ENCODE measurements at places on chromosomes 16 and 17. TPM values are rescaled to one million over a fixed set of nuclear protein-coding genes. Genes with fewer than 3 reads are reported as not detected.
A peak's percentile ranks its signal among the peaks of the same experiment; 100 is the strongest.

- DNase-seq: no peak
These were observed 54.8 kb downstream of the PLXDC1 start for GRCh38 chr17:39096508-39097149.

Gene CTRB2
- not detected for total RNA-seq

DNA sequence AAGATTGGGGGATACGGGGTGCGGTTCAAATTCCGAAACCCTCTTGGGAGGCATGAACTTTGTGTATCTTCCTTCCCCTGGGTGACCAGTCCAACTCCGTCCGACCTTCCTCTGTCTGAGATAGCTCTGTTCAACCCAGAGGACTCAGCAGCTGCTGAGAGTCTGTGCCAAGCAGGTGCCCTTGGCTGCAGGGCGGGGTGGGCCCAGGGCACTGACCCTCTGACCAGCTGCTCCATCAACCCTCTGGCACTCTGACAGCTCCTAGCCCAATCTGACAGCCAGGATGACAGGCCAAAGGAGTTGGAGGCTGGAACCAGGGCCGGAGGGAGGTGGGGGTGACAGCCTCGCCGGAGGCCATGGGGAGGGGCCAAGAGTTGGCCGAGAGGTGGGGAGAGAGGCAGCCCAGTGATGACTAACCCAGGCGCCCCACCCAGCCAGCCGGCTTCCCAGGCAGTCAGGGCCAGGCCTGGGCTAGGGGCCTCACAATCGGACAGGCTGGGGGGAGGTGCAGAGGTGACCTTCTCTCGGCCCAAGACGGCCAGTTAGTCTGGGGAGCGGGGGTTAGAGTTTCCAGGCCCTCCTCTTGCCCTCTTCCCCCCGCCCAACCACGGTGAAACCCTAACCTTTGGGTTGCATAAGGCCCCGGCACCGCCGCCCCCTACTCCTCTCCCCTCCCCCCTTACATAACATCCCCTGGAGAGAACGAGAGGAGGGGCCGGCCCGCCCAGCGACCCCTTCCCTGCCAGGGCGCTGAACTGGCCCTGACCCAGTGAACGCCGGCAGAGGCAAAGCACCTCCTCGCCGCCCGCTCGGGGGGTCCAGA lies 5.0 kb upstream of the TLCD2 start:
- DNase-seq: peak; percentile 95

Gene PRDM7
- total RNA-seq: not detected

- no peak for DNase-seq
These were observed 9.4 kb downstream of the BAHCC1 start for GRCh38 chr17:81404558-81405165.

DNA sequence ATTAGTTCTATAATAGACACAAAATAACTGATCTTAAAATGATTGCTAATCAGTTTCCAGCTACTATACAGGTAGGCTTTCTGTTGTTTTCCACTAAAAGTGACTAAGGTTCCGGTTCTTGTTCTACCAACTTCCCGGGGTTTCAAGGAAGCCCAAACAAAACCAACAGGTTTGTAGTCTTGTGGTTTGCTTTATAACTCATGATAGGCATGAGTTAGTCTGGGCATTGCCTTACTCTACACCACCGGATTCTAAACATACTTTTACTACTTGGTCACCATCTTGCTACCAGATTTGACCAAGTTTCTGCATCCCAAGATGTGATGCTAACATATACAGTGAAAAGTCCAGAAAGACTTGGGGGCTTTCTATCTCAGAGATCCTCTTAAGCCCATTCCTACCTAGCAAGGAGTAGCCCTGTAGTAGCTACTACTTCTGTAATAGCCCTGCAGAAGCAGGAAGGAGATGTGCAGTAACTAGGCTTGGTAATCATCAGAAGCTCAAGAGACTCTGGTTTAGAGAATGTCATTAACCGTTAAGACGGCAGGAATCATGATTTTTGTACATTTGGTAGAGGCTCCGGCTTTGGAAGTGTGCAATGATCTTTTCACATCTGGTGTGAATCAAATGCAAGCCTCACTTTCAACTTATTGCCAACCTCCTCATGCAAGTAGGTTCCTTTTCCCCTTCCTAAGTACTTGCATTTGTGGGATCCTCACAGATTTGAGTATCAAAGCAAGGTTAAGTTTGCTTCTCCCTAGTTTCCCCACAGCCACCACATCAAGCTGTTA lies 1.6 kb downstream of the FAM117A start:
- no peak for DNase-seq

- peak; percentile 13 for DNase-seq
These were observed 772 bp downstream of the NTN1 start for GRCh38 chr17:9021992-9022572.

DNA sequence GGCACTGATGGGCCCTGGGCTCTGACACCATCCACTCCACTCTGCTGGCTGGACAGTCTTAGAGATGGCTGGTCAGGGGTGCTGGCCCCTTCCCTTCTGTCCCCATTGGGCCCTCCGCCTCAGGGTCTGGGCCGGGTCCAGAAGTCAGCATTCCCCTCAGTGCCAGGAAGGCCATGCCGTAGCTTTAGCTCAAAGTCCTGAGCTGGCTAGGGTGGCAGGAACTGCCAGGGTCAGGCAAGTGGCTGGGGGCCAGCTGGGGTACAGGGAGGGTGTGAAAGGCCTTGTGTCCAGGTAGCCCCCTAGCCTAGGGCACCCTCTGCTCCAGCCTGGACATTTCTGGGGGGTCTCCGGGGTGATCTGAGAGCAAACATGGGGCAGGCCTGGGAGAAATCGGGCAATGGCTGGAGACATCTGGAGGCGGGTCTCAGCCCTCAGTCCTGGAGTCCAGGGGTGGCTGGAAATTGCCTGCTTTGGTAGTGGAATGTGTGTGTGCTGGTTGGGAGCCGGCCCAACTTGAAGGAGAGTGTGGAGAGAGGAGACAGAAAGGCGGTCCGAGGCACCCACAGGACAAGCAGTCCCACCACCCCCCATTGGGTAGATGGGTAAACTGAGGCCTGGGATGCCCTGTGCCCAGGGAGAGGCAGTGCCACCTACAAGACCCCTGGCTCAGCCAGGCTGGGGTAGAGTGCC lies 32.5 kb downstream of the TPSG1 start:
- no peak for DNase-seq

GRCh38 chr17:36213695-36214094 lies 2.8 kb downstream of the CCL4L2 start:
- no peak for DNase-seq

GRCh38 chr17:70519300-70519699 lies 350.0 kb downstream of the KCNJ2 start:
- no peak for DNase-seq

DNA sequence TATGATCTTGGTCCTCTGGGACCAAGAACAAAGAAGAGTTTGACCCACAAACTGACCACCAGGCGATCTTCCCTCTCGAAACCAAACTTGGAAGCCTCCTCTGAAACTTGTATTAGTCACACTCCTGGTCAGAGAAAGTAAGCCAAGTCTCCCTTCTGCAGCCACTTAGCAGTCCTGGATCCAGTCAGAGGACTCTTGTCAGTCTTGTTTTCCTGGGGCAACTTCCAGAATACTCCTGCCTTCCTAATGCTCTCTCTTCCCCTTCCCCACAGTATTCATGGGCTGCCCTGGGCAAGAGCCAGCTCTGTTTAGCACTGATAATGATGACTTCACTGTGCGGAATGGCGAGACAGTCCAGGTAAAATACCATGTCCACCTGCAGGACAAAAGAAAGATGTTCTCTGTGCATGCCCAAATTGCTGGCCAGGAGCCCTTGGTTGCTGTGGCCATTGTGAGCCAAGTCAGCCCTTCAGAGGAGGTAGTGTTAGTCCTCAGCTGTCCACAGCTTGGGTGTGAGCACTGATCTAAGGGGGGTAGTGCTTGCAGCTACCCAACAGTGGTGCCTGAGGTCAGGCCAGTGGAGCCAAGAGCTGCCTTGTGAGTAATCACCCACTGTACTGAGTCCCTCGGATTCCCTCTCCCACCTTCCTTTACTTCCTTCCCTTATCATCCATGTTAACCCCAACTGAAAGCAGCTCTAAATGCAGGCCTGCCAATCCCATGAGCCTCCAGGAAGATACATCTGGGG lies 31.2 kb downstream of the CDH3 start:
- DNase-seq: no peak

GRCh38 chr16:13029786-13030185 lies 128.4 kb downstream of the SHISA9 start:
- DNase-seq: no peak

DNA sequence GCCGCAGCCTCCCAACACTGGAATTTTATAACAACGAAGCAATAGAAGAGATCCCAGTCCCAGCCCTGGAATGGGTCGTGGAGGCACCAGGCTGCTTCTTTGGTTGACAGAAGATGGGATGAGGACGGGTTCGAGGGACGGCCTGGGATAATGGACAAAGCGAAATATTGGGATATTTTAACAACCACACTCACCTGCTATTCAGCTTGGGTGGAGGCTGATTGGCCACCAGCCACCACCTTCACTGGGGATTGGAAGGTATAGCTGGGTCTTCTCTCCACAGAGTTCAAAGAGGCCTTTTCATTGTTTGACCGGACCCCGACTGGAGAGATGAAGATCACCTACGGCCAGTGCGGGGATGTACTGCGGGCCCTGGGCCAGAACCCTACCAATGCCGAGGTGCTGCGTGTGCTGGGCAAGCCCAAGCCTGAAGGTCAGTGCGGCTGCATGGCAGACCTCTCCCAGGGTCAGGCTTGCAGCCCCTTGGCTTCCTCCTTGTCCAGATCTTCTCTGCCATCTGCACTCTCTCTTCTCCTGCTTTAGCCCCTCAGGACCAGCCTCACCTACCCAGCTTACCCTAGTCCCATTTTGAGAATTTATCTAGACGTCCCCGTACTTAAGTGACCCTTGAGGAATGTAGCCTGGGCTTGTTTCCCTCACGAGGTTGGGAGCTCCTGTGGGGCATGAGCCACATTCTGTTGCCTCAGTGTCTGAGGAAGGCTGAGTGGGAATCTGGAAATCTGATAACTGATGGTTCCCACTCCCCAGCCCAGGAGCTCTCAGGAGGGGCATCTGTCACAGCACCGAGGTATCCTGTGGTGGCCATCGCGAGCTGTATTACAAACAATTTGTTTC lies 10.7 kb downstream of the MYL4 start:
- no peak for DNase-seq

- DNase-seq: peak; percentile 94
These were observed 6.9 kb downstream of the PHOSPHO1 start for GRCh38 chr17:49223517-49224197.

DNA sequence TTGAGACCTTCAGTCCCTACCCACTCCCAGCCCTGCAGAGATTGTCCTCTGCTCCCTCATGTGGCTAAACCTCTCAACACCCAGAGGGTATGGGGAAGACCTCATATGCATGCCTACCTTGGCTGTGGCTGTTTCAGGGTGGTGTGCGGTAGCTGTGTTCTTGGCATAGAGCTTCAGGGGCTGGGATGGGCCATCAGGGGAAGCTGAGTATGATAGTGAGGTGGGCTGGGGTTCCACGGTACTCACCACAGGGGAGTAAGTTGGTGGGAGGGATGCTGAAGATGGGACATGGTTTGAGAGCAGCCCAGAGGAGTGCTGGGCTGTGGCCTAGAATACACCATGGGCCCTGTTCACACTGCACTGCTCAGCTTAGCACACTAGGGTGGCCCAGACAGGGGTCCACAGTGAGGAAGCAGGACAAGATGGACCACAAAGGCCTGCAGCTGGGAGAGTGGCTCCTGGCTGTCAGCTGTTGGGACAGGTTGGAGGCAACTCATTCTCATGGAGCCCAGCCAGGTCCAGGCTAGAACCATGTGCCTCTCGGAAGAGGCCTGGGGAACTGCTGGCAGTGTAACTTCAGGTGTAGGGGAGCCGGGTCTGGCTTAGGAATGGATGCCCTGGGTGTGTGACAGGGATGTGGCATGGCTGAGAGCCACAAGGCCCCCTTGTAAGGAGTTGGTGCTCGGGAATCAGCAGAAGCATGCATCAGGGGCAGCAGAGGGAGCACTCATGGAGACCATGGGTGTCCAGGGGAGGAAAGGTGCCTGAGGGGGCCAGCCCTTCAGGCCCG lies 3.1 kb downstream of the MFAP4 start:
- DNase-seq: no peak

GRCh38 chr16:1677942-1678499 lies at the start of gene JPT2:
JPT2 (plus strand) TSS chr16:1678279; CDS start chr16:1678313, 34 bp downstream.
- peak; percentile 96 for DNase-seq

- DNase-seq: no peak
These were observed 78.0 kb downstream of the GNAO1 start for GRCh38 chr16:56269281-56269680.

- no peak for DNase-seq
These were observed 18.7 kb downstream of the DNASE1 start for GRCh38 chr16:3673201-3673600.

DNA sequence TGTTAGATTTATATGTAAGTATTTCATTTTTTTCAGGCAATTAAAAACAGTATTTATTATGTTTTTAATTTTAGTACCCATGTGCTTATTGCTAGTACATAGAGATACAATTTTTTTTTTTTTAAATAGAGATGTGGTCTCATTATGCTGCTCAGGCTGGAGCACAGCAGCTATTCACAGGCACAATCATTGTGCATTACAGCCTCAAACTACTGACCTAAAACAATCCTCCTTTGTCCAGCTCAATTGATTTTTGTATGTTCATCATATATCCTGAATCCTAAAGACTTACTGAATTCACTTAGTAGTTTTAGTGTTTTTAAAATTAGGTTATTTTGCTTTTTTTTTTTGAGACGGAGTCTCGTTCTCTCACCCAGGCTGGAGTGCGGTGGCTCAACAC lies 26.3 kb downstream of the SPECC1 start:
- DNase-seq: no peak

DNA sequence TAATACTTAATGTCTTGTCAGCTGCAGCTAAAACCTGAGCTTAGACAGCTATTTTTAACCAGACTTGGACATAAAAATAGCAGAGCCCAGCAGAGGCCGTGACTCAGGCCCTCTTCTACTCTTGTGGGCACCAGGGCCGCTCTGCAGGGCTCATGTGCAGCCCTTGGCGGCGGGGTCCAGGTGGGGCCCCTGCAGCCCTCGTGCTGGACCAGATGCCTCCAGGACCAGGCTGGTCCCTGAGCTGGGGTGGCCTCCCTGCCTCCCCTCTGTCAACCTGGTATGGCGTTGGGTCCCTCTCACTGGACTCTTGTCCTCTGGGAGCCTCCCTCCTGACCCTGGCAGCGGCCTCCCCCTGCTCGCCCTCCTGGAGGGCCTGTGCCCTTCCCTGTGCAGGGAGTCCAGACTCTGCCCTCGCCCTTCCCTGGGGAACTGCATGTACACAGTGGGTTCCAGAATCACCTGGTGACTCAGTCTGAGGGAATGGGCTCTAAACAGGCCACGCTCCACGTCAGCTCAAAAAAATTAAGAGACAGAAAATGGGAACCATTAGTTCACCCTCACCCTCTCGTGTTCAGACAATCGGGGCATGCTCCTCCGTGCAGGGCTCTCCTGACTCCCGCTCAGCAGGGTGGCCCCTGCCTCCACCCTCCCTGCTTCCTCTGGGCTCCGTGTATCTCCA lies 9.7 kb downstream of the CDK5R1 start:
- DNase-seq: no peak

Gene TBC1D3L
- 20.0 TPM for total RNA-seq

Gene MMP28
- total RNA-seq: not detected
